ENCODE measurements at places on chromosomes 5 and 9.
A peak's percentile ranks its signal among the peaks of the same experiment; 100 is the strongest.

GRCh38 chr9:13013991-13014883 lies 239.4 kb downstream of the LURAP1L start:
- DNase-seq, result no peak

GRCh38 chr5:136108766-136109165 lies 23.9 kb upstream of the SMAD5 start:
- no peak for DNase-seq

DNA sequence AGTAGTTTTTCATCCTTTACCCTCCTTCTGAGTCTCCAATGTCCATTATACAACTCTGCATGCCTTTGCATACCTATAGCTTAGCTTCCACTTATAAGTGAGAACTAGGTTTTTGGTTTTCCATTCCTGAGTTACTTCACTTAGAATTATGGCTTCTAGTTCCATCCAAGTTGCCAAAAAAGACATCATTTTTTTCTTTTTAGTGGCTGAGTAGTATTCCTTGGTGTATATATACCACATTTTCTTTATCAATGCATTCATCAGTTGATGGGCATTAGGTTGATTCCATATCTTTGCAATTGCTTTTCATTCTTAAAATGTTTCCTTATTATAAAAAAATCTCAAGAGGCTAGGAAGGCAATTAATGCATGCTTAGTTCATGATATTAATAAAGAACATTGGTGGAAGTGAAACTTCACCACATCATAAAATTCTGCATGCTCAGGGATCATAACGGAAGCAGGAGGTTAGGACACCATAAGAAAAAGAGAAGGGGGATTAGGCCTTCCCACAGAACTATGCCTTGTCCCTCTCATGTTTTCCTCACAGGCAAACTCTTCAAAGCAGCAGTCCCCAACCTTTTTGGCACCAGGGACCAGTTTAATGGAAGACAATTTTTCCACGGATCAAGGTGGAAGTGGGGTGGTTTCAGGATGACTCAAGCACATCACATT lies 105.2 kb downstream of the FRMD3 start:
- DNase-seq, result no peak

- peak; percentile 28 for DNase-seq
Measured at GRCh38 chr9:91907484-91908292, 42.3 kb downstream of the ROR2 start.

- no peak for DNase-seq
Measured at GRCh38 chr5:118326481-118327045, 661.8 kb downstream of the DTWD2 start.

DNA sequence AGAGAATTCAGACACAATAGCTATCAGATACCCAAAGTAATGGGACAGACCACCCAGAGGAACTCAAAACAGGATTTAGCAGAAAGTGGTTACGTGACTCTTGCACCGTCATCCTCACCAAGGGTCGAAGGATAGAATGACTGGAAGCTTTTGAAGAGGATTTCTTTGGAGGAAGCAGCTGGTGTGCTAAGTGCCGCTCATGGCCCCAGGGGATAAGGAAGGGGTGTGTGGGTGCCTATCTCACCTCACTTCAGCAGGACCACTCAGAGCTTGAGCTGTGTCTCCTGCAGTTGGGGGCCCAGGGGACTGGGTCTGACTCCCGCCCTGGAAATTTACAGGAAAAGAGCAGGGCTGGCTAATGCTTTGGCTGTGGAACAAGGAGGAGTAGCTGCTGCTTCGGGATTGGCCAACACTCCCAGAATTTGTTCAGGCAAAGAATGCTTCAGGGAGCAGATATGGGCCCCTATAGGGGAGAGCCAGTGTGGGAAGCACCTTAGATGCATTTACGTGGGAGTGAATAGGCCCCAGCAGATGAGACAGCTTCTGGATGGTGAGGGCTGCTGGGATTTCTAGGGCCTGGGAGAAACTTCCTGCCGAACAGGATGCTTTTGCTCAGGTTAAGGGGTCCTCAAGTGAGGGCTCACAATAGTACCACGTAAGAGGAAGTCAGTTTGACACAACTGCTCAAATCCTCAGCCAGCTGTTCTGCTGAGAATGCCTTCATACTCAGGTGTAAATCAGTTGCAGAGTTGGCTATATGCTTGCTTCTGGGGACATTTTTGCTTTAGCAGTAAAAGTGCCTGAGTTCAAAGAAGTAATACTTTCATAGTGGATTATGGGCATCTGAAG lies 29.1 kb upstream of the TOMM5 start:
- no peak for DNase-seq

GRCh38 chr9:5846096-5846495 lies 13.2 kb upstream of the ERMP1 start:
- no peak for DNase-seq

DNA sequence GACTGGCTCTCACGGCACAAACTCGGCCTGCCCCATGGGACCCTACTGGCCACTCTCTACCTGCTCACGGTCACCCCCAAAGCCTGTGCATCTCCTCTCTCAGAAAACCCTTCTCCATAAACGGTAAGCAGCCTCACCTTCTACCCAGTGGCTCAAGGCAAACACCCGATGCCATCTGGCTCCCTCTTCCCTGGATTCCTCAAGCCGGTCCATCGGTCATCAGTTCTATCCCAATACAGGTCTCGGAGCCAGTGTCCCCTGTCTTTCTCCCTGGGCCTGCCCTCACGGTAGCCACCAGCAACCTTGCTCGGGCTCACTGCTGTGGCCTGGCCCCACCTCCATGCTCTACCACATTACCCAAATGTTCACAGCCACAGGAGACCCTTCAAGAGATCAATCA lies 134.1 kb downstream of the ROR2 start:
- DNase-seq, result no peak

- no peak for DNase-seq
Measured at GRCh38 chr9:134509817-134510216, 131.8 kb upstream of the COL5A1 start.

DNA sequence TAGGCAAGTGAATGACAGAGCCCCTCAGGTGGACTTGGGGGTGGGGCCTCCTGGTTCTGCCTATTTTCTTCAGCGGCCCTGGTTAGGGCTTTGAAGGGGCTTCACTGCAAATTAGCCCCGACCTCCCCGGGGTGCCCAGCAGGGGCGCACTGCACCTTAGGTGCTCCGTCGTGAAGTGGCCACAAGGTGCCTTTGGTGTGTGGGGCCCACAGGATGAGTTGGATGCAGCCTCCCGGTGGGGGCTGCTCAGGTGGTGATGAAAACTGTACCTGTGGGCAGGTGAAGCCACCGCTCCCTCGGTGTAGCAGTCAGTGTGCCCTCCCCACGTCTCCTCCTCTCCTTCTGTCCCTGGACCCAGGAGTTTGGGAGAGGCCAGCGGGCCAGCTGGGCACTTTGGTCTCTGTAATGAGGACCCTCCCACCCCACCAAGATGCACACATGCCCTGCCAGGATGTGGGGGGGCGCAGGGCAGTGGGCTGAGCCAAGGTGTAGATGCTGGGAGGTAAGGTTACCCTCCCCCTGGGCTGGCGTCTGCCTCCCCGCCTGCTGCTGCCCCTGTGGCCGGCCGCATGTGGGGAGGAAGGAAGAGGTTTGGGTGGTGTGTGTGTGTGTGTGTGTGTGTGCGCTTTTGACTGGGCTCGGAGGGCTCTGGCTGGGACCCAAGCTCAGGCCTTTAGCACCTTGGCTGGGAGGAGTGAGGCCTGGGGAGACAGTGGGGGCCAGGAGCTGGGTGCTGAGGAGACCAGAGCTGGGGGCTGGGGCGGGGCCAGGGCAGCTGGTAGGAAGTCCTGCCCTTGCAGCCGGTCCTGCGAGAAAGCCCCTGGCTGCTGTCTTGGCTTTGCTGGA lies 55.6 kb downstream of the RXRA start:
- no peak for DNase-seq

DNA sequence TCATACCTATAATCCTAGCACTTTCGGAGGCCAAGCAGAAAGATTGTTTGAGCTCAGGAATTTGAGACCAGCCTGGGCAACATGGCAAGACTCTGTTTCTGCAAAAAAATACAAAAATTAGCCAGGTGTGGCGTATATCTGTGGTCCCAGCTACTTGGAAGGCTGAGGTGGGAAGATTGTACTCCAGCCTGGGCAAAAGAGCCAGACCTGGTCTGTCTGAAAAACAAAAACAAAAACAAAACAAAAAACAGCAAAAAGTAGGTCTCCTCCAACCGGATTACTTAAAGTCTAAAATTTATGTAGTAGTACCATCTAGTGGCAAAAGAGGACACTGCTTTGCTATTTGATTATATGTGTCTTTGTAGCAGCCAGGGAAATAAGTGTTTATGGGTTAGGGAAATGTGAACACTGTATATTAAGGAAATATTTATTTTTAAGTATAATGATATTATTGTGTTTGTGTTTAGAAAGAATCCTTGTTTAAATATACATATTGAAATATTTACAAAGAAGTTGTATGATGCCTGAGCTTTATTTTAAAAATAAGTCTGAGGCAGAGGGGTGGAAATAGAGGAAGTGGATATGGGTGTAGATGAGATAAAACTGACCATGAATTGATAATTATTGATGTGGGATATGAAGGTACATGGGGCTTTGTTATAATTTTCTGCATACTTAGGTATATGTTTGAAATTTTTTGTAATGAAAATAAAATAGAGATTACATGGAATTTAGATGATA lies 20.0 kb downstream of the APC start:
- DNase-seq, result peak; percentile 55

GRCh38 chr5:22928821-22929482 lies 75.8 kb upstream of the CDH12 start:
- DNase-seq, result no peak

- DNase-seq, result no peak
Measured at GRCh38 chr5:138458856-138459255, 6.4 kb upstream of the EGR1 start.

- DNase-seq, result no peak
Measured at GRCh38 chr5:25707093-25707492, 1062.3 kb upstream of the CDH10 start.

- no peak for DNase-seq
Measured at GRCh38 chr9:114516913-114517312, 11.6 kb upstream of the WHRN start.

DNA sequence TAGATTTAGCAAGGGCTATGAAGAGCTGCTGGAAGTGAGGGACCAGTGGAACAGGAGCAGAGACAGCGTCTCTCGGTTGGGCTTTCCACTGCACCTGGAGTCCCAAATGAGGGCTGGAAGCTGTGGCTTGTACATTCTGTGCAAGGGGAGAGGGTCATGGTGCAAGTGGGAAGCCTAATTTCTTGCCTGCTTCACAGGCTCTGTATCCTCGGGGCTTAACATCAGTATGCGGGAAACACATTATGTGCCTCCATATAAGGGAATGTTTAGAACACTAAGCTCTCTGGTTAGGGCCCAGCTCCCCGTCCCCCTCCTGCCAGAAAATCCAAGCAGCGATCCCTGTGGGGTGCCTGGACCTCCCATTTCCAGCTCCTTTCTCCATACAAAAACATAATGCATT lies 89.0 kb upstream of the NIPAL4 start:
- DNase-seq, result no peak

- DNase-seq, result no peak
Measured at GRCh38 chr5:158559066-158559465, 540.6 kb downstream of the EBF1 start.

DNA sequence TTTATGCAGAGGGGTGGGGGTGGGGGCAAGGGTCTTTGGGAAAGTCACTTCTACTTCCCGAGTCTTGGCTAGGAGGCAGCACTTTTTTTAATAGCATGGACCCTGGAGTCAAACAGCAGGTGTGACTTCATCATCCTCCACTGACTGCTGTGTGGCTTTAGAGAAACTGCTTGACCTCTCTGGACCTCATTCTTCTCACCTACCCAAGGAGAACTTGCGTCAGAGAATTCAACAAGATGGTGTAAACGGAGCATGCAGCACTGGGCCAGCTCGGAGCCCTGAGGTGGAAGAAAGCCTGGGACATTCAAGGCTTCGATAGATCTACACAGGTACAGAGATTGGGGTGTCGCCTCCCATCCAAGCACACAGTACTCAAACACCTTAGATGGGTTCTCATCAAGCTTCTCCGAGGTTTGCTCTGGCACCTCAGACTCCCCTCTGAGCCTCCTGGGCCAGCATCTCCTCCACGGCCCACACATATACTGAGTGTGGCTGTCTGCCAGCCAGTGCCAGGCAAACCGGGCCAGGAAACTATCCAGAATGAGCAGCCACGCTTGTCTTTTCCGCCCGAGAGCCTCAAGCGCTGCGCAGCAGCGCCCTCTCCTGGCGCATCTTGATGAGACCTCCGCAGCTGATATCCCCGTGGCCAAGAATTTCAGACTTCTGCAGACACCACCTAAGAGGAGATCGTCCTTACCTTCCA lies 4.6 kb upstream of the SLC25A48 start:
- peak; percentile 79 for DNase-seq

- DNase-seq, result peak; percentile 58
Measured at GRCh38 chr5:112283943-112284929, 134.8 kb downstream of the EPB41L4A start.

DNA sequence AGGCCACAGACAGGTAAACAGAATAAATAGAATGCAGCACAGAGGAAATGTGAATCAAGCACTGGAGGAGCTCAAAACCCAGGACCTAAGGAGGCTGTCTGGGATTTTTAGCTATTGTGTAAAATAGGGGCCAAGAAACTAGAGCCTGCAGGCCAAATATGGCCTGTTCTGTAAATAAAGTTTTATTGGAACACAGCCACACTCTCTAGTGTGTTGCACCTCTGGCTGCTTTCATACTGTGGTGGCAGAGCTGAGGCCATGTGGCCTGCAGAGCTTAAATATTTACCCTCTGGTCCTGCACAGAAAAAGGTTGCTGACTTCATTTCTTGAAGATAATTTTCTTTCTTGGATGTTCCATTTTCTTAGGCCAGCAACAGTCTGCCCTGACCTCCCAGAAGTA lies 136.4 kb downstream of the WDR41 start:
- no peak for DNase-seq

DNA sequence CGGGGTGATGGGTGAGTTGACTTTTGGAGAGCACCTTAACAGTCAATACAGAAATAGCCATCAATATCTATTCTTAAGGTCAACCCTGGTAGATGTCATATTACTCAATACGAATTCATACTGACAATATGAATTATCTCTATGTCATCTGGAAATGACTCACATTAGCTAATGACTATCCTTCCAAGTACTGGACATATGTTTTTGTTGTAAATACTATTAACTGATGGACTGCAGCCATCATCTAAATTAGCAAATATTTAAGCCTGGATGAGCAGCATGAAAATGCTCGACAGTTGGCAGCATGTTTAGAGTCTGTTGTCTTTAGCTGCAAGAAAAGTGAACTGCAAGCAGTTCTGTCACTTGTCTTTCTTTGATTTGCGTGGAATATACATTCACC lies 19.6 kb upstream of the ISOC1 start:
- no peak for DNase-seq

GRCh38 chr5:147985608-147986007 lies 78.2 kb upstream of the SPINK5 start:
- DNase-seq, result no peak

- DNase-seq, result no peak
Measured at GRCh38 chr5:175579742-175580432, 78.0 kb upstream of the HRH2 start.

- no peak for DNase-seq
Measured at GRCh38 chr5:180294913-180295555, 3.2 kb upstream of the MAPK9 start.

- no peak for DNase-seq
Measured at GRCh38 chr5:133357758-133358157, 254.6 kb downstream of the FSTL4 start.

- DNase-seq, result peak; percentile 45
Measured at GRCh38 chr5:175889910-175890684, 18.7 kb downstream of the CPLX2 start.

GRCh38 chr9:132460240-132460639 lies 50.2 kb downstream of the CFAP77 start:
- no peak for DNase-seq
